ENCODE measurements at places on chromosomes 12 and 14.
A peak's percentile ranks its signal among the peaks of the same experiment; 100 is the strongest.

- DNase-seq: no peak
Observed at GRCh38 chr12:23025372-23026016, 400.5 kb downstream of the ETNK1 start.

DNA sequence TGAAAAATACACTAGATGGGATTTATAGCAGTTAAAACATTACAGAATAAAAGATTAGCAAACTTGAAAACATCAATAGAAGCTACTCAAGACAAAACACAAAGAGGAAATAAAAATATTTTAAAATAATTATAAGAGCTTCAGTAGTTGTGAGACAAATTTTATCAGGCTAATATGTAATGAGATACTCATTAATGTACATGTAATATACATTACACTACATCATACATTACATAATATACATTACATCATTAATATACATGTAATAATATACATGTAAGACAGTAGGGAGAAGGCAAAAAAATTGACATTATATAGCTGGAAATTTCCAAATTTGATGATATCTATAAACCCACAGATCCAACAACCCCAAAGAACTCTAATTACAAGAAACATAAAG is 249.4 kb upstream of the HMGA2 start:
- DNase-seq: no peak

DNA sequence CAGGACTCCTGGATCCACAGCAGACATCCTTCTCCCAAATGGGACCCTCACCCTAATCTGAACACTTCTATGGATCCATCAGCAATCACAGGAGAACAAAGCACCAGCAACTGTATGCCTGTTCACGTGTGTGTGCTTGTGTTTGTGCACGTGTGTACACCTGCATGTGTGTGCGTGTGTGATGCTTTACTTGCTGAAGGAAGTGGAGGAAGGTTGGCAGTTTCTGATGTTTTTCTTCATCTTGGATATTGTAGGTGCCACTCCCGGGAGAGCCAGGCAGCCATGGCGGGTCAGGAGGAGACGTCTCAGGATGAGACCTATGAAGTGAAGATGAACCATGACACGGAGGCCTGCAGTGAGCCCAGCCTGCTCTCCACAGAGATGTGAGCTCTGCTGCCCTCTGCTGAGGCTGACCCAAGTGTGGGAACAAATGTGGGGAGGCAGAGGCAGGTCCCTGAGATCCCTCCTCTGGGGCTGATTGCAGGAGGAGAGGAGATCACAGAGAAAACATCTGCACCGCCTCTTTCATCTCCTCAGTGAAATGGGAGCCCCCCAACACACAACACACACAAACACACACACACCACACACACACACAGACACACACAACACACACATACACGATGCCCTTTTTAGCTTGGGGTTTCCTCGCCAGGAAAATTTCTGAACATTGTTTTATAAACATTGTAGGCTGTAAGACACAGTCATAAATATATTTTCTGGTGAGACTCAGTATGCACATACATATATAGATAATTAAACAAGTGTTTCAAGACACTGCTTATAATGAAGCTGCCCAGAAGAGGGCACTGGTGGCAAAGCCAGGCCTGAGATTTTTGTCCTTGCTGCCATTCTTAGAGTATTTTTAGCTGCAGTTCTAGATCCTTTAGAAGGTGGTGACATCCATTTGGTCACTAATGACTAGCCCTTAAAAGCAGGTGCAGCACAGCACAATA is 112.2 kb upstream of the FKBP4 start:
- peak; percentile 59 for DNase-seq

DNA sequence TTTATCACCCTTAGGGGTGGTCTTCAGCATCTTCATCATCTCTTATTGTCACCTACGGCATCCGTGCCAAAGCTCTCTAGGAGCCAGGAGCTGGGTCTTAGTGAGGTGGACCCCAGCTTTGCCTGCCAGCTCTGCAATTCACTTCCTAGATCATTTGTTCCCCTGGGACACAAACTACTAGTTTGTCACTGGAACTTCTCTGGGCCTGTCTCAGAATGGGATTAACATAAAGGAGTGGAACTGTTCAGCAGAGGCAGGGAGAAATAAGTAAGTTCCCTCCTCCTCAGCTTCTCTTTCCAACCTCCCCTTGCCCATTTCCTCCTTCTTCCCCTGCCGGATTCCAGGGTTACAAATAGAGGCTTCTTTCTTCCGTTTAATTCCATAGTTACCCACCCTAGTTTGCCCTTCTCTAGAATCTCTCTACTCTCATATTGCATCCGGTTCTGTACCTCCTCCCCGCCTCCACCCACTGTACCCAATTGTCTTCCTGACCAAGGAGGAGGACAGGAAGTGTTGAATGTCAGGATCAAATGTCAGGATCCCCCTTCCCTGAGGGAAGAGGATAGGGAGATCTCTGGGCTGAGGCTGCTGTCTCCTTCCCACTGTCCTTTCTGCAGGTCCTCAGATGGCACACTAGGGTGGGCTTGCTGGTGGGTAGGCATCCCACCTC is 25.0 kb downstream of the LARP4 start:
- no peak for DNase-seq

GRCh38 chr12:24201258-24201970 is 251.9 kb upstream of the SOX5 start:
- no peak for DNase-seq

DNA sequence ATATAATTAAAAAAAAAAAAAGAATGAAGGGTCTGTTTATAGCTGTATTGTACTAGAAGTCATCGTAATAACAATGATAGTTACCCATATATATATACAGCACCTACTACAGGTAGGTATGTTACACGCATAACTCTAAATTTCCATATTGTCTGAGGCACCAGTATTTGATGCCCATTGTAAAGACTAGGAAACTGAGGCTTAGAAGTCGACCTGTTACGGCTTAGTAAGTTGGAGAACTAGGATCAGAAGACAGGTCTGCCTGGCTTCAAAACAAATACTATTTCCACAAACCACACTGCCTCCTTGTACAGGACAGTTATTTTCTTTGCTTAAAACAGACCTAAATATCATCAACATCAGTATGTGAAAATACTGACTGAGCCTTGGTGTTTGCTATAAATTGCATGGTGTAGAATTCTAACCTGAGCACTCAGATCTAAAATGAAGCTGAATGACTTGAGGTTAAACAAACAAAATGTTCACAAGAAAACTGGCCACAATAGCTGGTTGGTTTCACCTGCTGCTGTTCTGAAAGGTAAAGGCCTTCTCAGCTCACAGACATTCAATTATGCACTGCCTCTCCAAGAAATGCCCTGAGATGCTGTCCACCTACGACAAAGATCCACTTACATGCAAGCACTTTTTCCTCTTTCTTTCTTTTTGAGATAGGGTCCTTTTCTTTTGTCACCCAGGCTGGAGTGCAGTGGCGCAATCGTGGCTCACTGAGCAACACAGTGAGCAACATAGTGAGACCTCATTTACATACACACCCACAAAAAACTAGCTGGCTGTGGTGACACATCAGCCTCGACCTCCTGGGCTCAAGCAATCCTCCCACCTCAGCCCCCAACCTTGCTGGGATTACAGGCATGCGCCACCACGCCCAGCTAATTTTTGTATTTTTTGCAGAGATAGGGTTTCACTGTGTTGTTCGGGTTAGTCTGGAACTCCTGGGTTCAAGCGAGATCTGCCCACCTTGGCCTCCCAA is 35.7 kb downstream of the SSH1 start:
- peak; percentile 30 for DNase-seq

GRCh38 chr12:2268471-2269286 is 215.9 kb downstream of the CACNA1C start:
- DNase-seq: no peak
